ENCODE measurements at places on chromosomes 3 and 15.

DNA sequence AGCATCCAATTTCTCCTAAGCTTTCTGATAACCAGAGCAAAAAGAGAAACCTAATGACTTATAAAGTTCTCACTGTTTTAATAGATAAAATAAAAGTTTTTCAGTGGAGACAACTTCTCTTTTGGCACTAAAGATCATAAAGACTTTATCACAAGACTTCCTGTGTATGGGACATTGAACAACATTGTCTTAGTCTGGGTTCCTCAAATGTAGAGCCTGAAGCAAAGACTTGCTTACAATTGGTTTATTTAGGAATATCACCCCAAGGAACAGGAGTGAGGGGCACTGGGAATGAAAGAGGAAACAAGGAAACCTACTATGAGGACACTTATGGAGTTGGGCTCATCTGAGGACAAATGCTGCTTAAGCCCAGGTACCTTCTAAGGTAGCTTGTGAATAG is 127.4 kb downstream of the B3GALNT1 start:
- DNase-seq, result no peak

GRCh38 chr3:190990898-190991297 is 128.4 kb upstream of the GMNC start:
- DNase-seq, result no peak

DNA sequence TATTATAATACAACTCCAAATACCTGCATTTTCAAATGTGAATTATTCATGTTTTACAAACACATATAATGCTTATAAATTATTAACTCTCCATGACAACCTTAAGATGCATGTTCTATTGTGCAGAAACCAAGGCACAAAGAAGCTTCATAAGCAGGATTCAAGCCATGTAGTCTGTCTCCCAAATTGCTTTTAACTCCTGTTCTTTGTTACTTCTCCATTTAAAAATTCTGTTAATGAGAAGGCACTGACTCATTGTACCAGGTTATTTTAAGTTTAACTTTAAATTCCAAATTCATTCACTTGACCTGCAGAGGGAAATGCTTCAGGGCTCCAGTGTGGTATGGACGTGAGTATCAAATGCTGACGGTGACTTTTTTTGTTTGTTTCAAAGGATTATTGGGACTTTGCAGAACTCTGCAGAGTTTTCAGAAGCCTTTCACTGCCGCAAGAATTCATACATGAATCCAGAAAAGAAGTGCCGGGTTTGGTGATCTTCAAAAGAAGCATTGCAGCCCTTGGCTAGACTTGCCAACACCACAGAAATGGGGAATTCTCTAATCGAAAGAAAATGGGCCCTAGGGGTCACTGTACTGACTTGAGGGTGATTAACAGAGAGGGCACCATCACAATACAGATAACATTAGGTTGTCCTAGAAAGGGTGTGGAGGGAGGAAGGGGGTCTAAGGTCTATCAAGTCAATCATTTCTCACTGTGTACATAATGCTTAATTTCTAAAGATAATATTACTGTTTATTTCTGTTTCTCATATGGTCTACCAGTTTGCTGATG is 100.0 kb downstream of the MME start:
- no peak for DNase-seq

- no peak for DNase-seq
Measured at GRCh38 chr15:73935547-73935946, 9.3 kb downstream of the LOXL1 start.

GRCh38 chr3:177294221-177294620 is 96.9 kb upstream of the TBL1XR1 start:
- no peak for DNase-seq

GRCh38 chr15:85890620-85890980 is 95.9 kb upstream of the KLHL25 start:
- DNase-seq, result no peak

DNA sequence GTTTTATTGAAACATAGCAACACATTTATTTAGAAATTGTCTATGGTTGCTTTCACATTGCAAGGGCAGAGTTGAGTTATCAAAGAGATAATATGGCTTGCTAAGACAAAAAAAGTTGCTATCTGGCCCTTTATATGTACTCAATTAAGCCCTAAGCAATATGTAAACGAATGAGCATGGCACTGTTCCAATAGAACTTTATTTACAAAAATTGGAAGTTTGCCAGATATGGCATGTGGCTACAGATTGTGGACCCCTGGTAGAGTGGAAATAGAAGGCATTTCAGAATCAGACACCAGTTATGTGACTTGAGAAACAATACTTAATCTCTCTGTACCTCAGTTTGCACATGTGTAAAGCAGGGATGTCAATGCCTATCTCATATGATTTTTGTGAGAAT is 515.6 kb upstream of the SGO1 start:
- no peak for DNase-seq

- DNase-seq, result no peak
Measured at GRCh38 chr3:56985460-56985859, 75.0 kb upstream of the SPATA12 start.

DNA sequence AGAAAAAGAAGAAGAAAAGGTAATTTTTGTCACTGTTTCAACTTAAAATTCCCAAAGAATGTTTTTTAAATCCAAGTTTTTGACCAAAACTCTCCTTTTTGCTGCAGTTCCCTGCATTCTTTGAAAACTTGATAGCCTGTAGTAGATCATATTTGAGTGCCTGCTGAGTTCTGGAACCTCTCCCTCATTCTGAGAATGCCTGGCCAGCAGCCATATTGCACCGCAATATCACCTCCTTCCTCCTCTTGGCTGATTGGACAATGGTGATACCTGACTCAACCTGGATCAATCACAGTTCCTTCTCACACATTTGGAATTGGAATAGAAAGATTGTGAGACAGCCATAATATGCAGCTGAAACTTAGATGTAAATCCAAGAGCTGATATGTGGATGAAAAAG is 97.6 kb upstream of the GAP43 start:
- DNase-seq, result no peak

GRCh38 chr3:149816986-149817385 is 4.0 kb downstream of the RNF13 start:
- DNase-seq, result no peak

- no peak for DNase-seq
Measured at GRCh38 chr15:98063315-98063714, 102.8 kb downstream of the ARRDC4 start.

DNA sequence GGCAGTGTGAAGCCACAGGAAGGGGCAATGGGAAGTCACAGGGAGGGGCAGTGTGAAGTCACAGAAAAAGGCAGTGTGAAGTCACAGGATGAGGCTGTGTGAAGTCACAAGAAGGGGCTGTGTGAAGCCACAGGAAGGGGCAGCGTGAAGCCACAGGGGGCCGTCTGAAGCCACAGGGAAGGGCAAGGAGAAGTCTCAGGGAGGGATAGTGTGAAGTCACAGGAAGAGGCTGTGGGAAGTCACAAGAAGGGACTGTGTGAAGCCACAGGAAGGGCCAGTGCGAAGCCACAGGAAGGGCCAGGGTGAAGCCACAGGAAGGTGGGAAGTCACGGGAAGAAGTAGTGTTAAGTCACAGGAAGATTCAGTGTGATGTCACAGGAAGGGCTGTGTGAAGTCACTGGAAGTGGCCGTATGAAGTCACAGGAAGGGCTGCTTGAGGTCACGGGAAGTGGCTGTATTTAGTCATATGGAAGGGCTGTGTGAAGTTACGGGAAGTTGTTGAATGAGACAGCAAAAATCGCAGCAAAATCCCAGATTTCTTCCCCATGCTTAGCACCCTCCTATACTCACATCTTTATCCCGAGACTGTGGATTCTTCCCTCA is 38.6 kb downstream of the GASK1A start:
- DNase-seq, result no peak

GRCh38 chr3:112364291-112364690 is 31.3 kb downstream of the CD200 start:
- DNase-seq, result no peak

- no peak for DNase-seq
Measured at GRCh38 chr3:57877116-57877515, 121.0 kb downstream of the SLMAP start.

DNA sequence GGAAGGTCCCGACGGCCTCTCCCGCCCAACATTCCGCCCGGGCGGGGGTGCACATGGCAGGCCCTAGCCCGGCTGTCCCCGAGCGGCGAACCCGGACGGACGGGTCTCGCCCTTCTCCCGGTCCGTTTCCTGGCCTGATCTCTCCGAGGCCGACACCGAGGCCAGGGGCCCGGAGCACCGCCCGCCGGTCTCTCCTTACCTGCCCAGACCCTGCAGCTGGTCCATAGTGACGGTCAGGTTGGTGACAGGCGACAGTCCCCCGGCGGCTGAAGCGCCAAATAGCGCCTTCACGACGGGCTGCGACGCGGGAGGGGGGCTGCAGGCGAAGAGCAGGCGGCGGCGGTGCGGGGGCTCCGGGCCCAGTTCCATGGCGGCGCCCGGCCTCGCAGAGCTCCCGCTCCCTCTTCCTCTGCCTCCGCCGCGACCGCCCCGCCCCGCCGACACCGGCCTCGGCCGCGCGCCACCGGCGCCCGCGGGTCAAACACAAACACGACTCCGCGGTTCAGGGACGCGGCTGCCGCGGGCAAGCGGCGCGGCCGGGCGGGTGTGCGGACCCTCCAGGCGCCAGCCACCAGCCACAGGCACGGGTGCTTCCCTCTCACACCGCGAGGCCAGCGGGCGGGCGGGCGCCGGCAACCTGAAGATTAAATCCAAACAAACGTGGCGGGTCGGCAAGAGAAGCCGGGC is 495 bp downstream of the CDC25A start:
- DNase-seq, result peak; percentile 33

- DNase-seq, result no peak
Measured at GRCh38 chr3:13494463-13495350, 14.6 kb downstream of the HDAC11 start.

DNA sequence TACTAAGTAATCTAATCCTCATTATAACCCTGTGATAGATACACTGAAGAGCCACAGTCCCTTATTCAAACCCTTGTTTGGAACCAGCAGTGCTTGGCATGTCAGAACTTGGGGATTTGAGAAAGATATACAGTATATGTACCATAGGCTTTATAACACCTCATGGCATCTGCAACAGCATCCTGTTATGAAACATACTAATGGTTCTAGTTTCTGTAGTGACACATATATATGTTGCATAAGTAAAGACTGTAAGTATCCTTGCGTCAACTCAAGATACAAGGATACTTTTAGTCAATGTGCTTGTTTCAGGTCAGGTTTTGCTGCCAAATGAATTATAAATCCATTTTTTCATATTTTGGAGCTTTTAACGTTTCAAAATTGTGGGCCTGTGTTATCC is 58.5 kb downstream of the CCNL1 start:
- DNase-seq, result no peak

- DNase-seq, result no peak
Measured at GRCh38 chr3:50248387-50248786, 12.4 kb downstream of the GNAI2 start.

DNA sequence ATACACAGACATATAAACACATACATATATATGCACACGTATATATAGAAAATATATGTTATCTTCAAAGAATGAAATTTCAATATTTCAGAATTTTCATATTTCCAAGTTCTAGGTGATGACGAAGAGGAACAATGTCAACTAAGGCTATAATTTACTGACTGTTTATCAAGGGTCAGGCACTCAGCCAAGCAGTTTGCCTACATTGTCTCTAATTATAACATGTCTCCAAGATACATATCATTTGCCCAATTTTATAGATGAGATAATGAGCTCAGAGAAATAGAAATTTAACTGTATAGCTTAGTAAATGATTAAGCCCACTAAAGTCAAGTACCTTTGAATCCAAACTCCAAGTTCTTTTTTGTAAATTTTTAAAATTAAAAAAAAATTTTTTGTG is 99.9 kb upstream of the PLSCR4 start:
- no peak for DNase-seq

- DNase-seq, result no peak
Measured at GRCh38 chr3:183560607-183561006, 5.1 kb upstream of the KLHL6 start.

DNA sequence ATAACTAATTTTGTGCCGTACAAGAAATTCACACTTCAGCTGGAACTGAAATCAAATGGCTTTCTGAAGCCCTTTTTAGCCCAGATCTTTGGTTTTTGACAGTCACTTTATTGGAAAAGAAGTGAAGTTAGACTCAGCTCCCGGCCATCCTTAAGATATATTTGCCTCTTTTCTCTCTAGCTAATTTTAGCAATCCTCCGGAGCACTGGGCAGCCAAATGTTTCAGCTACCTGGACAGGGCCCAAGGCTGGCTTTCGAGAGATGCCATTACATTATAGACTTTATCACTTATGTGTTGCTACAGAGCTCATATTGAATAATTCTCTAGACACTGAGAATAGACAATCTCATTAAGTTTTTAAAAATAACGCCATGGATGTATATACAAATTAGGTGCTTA is 28.5 kb upstream of the RPL39L start:
- no peak for DNase-seq

GRCh38 chr3:2910997-2911396 is 199.2 kb downstream of the IL5RA start:
- no peak for DNase-seq

DNA sequence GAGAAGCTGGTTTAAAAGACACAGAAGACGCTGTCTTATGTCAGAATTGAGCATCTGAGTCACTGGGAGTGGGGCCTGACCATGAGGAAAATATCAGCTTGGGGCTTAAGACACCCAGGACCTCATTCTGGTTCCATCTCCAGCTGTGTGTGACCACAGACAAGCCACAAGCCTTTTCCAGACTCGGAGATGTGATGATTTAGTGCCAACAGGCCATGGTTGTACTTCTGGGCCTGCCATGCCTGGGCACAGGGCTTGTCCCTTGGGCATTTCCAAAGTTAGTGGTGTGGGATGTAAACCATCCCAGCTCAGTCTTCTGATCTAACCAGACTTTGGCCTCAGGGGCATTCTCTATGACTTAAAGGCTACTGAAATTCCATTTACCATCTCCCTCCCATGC is 269.8 kb downstream of the RYR3 start:
- DNase-seq, result no peak

DNA sequence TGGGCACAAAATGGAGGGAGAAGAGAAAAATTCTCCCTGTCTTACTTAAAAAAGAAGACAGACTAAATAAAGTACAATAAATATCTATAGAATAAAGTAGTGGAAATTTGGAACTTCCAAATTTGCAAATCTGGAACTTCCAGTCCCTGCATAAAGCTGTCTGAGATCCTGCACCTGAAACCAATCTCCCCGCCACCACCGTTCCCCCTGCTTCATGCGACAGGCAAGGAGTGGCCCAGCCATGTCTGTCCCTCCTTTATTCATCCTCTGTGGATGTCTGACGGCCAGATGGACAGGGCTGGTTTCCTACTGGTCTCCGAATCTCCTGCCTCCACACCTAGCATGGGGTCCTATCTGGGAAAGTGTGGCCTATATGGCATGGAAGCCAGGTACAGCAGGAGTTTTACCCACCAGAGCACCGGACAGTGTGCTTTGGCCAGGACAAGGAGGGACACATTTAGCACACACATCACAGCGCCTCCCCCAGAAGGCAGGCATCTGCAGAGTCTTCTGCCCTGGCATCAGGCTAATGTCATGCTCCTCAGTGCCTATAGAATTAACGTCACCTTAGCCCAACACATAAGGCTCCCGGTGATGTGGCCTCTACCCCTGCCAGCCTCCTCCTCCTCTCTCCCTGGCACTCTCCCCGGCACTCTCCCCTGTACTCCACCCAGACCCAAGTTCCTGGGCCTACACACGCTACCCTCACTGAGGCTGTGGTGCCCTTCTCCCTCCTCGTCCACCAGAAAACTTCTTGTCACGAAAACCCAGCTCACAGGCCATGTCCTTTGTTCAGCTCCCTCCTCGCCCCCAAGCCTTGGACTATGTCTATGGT is 170.8 kb downstream of the XXYLT1 start:
- DNase-seq, result no peak

All from stimulated activated CD4-positive, alpha-beta T cell treated with anti-CD3 and anti-CD28 coated beads, Interleukin-12 subunit alpha, Interleukin-12 subunit beta, amount 100 ng/mL, for 48 hours (primary cell).